BJ (cell line): ENCODE measurements at places on chromosomes 4 and X.

GRCh38 chr4:142141224-142141623 lies 504.8 kb downstream of the IL15 start:
- no peak for DNase-seq

GRCh38 chrX:16039363-16039762 lies 84.0 kb upstream of the GRPR start:
- no peak for DNase-seq

- no peak for DNase-seq
These were observed 63.7 kb upstream of the MTNR1A start for GRCh38 chr4:186619088-186619487.

- no peak for DNase-seq
These were observed 7.6 kb upstream of the SRPK3 start for GRCh38 chrX:153773218-153773611.

GRCh38 chr4:38957893-38958292 lies 74.3 kb downstream of the TMEM156 start:
- DNase-seq = no peak

DNA sequence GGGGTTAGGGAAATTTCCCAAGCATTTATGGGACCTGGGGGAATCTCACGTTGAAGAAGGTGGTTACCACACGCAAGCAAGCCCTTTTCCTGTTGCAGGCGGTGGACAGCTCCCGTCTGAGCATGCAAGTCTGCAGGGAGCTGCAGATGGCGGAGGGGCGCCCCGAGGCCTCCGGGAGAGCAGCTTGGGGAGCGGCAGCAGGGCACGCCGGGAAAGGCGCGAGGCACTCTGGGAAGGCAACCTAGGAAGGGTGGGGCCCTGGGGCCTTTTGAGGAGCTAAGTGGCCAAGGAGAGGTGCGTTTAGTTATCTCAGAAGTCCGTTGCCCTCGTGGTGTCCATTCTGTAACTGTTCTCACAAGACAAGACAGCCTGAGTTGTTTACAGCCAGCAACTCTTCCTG lies 57.0 kb upstream of the SLC25A4 start:
- DNase-seq = no peak

DNA sequence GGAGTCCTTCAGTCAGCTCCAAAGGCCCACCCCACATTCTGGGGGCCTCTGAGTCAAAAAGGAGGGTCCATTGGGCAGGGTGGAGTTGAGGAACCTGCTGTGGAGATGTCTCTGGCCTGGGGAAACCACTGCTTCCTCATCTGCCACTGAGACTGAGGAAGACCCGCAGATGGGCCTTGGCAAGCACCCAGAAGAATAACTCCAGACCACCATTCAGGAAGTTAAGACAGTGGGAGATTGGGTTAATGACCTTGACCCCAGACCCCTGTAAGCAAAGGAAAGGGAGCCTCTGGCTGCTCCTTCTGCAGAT lies 8.1 kb upstream of the HSD17B10 start:
- DNase-seq = no peak

GRCh38 chrX:8987672-8988250 lies 46.2 kb downstream of the FAM9B start:
- DNase-seq = no peak

GRCh38 chr4:109156356-109156755 lies 146.1 kb downstream of the COL25A1 start:
- no peak for DNase-seq

- no peak for DNase-seq
These were observed 339.4 kb upstream of the ZCCHC13 start for GRCh38 chrX:73964579-73964978.

DNA sequence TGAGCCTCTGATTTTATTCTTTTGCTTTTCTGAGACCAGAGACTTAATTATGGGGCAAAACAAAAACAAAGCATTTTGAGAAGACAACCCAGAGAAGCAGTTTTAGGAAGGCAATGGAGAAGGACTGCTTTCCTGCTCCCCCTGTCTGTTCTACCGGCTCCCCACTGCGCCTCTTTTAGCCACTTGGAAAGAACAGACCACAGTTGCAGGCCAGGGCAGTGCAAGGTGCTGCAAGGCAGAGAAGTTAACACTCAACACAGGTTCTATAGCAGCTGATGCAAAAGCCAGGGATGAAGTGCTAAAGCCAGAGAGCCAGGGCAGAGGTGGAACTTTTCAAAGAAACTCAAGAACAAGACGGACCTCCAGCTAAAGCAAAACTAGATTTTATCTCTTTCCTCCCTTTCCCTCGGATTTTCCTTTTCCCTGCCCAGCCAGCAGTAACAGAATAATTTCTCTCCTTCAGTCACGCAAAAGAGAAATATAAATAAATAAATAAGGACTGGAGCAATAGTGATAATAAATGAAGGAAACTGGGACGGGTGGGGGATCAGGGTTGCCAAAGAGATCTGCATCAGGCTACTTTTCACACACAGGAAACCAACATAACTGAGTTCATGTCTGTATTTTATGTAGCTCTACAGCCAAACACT lies 10.4 kb downstream of the SH3RF1 start:
- no peak for DNase-seq

DNA sequence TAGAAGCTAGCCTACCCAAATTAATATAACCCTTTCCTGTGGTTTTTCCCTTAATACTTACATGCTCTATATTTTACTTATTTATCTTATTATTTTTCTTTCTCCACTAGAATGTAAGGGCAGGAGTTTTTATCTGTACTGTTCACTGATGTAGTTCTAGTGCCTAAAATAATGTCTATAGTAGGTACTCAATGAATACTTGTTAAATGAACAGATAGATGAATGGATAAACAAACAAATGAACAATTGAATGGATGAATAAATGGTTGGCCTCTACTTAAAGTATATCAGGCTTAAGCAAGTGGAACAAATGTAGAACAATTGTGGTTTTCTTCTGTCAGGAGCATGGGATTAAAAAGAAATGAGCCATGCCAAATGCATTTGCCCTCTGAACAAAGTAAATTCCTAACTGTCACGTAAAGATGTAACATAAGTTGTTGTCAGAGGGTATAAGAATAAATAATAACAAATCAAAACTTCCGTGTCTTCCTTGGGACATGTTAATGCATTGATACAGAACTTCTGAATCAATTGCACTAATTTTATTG lies 54.1 kb downstream of the SYTL5 start:
- DNase-seq = no peak

GRCh38 chr4:37799941-37800554 lies 26.4 kb upstream of the PGM2 start:
- no peak for DNase-seq

DNA sequence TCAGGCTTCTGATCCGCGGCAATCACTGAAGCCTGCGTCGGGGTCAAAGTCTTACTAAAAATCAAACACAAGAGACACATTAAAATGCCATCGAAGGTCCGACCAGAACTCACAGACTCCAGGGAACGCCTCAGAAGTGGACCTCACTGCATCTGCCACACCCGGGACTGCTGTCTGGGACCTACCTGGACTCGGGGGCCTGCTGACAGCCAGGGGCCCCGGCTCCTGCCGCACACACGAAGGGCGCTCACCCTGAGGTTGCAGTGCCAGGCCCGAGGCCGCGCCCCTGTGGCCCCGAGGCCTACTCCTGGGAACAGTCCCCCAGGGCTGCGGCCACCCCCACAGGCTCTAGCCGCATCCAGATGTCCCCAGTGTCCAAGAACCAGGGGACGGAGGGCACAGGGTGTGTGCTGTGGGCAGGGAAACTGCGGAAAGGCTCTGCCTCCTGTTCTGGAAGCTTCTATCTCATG lies 7.4 kb downstream of the CTBP1 start:
- no peak for DNase-seq

GRCh38 chrX:40146262-40147125 lies 48.7 kb upstream of the BCOR start:
- DNase-seq = no peak

DNA sequence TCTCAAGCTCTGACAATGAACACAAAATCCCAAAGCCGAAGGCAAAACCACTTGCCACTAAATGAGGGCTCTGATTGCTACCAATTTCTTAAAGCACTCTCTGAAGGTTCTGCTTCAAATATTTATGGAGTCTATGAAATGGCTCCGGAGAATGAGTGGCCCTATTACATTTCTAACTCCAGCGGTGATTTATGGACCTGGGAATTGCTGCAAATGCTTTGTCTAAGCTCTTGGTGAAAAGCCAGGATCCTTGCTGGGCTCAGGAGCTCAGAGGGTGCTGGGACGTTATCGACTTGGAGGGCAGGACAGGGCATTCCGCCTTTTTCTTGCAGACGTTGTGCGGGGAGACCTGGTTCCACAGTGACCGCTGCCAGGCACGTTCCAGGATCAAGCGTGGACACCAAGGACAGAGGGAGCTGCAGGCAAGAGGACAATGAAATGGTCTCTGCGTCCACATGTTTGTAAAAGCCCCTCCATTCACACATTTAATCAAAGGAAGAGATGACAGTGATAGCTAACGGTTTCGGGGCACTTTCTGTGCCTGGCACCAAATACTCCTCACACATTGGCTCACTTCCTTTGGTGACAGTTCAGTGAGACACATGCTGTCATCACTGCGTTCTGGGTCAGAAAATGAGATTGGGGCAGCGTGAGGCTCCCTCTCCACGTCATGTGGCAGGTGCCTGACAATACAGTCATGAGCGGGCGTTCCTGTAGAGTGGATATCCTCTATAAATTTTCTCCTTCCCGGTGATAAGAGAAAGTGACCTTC lies 58.8 kb downstream of the C4orf50 start:
- DNase-seq = no peak

- DNase-seq = no peak
These were observed 23.6 kb downstream of the SH3BP2 start for GRCh38 chr4:2816401-2816954.
